Spinal cord (tissue), 10 donors: ENCODE measurements at places on chromosomes 5 and 9.

- no peak for DNase-seq
Measured at GRCh38 chr5:166399781-166400180, 1891.7 kb upstream of the WWC1 start.

- DNase-seq, result no peak
Measured at GRCh38 chr5:135393691-135394090, 5.3 kb downstream of the MACROH2A1 start.

DNA sequence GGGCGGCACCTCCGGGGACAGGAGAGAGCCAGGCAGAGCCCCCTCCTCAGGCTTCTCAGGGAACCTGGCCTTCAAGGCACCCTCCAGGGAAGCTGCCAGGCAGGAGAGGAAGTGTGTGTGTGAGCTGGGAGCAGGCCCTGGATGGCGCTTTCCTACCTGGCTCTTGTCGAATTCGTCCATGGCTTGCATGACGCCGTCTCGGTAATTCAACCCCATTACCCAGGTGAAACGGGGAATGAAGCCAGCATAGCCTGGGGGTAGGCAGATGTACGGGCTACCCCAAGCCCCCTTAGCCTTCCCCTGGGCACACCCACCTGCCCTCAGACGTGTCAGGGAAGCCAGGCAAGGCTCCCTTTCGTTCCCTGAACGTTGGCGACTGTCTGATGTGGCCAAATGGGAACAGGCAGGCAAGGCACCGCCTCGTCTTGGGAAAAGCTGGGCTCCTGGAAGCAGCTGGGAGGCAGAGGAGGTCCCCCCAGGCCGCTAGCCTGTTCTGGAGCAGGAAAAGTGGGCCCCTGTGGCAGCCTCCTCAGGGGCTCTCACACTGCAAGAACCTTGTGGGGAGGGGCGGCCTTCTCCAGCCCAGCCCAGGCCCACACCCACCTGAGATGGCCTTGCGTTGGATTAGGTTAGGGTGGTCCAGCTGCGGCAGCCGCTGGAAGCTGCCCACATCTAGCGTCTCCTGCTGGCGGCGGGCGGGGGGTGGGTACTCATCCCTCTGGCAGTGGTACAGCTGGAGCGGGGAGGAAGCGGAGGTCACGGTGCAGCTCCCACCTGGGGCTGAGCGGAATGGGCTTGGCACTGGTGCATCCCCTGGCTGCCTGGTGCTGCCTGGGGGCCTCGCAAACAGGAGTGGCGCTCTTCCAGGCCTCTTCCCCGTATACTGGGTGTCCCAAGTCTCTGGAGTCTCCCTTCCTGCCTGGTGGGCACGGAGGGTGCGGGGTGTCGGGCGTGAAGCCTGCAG is 3.7 kb downstream of the TUBB4B start:
- DNase-seq, result no peak

- peak; percentile 40 for DNase-seq
Measured at GRCh38 chr5:113183694-113184093, 207.1 kb downstream of the DCP2 start.

GRCh38 chr5:136754216-136754615 is 388.9 kb upstream of the TRPC7 start:
- DNase-seq, result no peak

GRCh38 chr5:80008995-80009765 is 18.1 kb upstream of the MTX3 start:
- no peak for DNase-seq

GRCh38 chr9:90946982-90947381 is 145.4 kb downstream of the SYK start:
- no peak for DNase-seq

DNA sequence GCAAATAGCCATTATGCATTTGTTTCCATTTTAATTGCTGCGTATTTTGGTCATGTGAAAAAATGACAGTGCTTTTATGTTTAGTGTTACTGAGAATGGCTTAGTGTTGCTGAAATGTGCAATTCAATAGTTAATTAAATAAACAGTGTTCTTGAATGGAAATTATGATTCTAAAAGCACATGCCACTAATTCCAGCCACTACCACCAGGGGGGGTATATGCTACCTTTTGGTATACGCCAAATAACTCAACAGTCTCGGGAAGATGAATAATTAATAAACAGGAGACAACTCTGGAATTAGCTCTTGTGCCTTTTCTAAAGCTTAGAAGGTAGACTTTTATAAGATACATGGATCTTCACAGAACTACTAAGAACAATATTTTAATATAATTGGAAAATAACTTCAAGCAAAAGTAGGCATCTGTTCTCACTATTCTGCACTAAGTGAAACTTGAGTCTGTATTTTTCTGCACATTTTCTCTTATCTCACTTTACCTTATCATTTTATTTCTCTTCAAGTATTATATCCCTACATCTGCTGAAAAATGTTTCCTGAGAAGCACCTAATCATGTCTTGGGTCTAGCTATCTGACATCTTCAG is 83.5 kb upstream of the MINAR2 start:
- DNase-seq, result no peak

GRCh38 chr9:135277219-135278201 is 190.0 kb downstream of the OLFM1 start:
- DNase-seq, result no peak

DNA sequence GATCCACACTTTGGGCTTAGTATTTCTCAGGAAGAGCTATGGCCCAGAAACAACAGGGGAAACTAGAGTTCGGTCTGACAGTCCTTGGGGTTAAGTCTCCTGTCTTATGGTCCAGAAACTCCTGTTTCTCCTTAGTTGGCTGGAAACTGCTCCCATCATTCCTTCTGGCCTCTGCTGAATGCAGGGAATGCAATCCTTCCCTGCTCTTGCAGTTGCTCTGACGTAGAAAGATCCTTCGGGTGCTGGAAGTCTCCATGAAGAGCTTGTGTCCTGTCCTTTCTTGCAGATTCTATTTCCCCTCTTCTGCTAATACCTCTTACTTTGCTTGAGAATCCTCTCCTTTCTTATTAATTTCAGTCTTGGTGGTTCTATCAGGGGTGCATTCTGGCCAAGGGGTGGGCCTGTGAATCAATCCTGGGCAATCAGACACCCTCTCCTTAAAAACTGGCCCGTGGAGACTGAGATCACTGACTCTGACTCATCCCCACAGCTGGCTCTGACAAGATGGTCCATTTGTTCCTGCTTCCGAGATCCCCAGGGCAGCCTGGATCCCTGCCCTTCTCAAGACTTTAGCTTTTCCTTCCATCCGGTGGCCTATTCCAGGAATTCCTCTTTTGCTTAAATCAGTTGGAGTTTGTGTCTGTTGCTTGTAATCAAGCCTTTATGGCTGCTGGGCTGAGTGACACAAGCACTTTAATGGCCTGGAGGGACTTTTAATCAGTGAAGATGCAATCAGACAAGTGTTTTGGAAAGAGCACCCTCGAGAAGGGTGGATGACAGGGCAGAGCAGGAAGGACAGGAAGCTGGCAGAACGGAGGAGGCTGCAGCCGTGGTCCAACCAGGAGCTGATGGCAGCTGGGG is 23.7 kb downstream of the PTGS1 start:
- DNase-seq, result no peak

- DNase-seq, result no peak
Measured at GRCh38 chr5:157990583-157991181, 131.7 kb upstream of the CLINT1 start.

GRCh38 chr5:80998590-80998979 is 38.4 kb downstream of the RASGRF2 start:
- DNase-seq, result no peak

DNA sequence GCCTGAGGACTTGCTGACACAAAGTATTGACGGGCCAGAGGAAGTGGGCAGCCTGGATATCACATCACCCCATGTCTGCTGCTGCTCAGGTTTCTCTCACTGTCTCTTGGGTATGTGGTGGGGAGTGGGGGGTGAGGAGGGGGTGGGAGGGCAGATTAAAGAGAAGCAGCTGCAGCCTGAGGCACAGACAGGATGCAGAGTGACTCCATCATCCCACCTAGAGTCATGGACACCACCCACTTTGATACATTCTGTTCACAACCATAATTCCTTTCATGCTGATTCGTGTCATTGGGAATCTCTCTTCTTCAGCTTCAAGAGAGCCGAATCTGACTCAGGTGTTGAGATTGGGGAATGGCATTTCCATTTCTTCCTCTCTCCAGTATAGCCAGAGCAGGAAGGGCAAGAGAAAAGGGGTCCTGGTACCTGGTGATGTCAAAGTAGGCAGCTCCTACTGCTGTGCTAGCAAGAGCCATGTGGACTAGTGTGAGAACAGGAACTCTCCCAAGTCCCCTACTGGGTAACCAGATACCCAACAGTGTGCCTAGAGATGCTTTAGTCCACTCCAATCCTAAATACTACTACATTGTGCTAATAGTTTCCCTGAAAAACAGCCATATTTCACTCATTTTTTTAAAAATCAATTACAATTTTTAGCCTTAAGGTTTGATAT is 22.4 kb downstream of the GRAMD2B start:
- DNase-seq, result no peak

GRCh38 chr5:107917983-107918382 is 247.2 kb upstream of the EFNA5 start:
- no peak for DNase-seq

DNA sequence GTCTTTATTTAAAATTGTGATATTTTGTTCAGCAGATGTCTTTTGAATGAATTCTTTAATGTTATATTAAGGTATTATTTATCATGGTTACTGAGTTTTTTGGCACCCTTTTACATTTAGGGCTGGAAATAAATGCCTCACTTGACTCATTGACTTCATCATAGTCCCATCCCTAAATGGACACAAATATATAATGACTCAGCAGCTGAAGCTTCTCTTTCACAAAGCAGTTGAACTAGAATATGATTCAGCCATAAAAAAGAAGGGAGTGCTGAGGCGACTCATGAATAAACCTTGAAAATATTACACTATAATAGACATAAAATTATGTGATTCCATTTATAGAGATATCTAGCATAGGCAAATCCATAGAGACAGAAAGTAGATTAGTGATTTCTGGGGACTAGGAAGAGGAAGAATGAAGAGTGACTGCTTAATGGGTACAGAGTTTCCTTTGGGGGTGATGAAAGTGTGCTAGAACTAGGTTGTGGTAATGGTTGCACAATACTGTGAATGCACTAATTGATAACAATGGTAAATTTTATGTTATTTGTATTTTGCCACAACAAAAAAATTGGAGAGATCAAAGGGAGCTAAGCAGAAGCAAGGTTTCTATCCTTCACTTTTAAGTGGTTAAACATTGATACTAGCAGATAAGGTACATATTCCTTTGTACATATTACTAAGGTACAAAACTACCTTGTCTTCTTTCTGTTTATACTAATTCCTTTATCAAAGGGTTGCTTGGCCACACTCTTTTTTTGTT is 449.6 kb downstream of the NTRK2 start:
- DNase-seq, result no peak

DNA sequence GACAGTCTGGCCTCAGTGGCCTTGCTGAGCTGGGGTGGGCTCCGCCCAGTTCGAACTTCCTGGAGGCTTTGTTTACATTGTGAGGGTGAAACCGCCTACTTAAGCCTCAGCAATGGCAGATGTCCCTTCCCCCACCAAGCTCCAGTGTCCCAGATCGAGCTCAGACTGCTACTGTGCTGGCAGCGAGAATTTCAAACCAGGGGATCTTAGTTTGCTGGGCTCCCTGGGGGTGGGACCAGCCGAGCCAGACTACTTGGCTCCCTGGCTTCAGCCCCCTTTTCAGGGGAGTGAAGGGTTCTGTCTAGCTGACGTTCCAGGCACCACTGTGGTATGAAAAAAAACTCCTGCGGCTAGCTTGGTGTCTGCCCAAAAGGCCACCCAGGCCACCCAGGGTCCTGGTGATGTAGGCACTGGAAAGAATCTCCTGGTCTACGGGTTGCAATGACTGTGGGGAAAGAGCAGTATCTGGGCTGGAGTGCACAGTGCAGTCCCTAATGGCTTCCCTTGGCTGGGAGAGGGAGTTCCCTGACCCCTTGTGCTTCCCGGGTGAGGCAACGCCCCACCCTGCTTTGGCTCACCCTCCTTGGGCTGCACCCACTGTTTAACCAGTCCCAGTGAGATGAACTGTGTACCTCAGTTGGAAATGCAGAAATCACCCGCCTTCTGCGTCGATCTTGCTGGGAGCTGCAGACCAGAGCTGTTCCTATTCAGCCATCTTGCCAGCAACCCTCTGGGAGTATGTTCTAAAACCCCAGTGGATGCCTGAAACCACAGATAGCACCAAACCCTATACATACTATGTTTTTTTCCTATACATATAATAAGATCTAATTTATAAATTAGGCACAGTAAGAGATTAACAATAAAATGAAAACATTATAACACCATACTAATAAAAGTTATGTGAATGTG is 95.5 kb downstream of the TMEM161B start:
- no peak for DNase-seq

GRCh38 chr5:140217299-140218026 is 42.5 kb downstream of the CYSTM1 start:
- DNase-seq, result no peak

DNA sequence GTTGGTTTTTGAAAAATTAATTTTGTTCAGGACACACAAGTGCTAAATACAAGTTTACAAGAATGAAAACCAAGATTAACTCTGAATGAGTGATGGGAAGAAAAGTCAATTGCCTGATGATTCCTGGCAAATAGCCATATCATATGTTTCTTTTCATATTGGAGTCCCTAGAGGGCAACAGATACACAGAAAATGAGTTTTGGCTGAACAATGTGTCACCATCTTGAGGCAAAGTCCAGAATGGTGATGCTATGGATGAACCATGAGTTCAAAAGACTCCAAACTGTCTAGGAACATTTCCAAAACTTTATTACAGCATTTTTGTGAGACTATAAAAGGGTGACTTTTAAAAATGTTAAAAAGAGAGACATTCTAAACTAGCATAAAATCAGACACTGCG is 382.9 kb downstream of the TMEM161B start:
- DNase-seq, result no peak

DNA sequence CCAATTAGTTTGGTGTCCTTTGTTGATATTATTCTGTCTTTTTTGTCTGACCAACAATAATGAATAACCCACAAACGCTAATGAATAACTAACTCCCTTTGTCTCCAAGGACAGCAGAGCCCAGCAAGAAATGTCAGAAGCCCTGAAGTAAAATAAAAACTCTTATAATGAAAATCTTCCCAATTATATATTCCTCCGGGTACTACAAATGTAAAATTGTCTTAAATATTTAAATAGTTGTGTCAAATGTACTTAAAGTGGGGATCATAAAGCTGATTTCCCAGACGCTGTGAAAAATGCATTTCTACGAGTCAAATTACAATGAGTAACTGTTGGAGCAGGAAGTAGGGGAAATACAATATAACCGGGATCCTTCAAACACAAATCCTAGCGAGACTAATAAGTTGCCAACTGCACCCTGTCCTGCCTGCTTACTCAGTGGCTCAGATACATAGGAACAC is 22.3 kb downstream of the GLIS3 start:
- DNase-seq, result no peak
